ENCODE measurements at places on chromosomes 5 and 9.

- DNase-seq, result no peak
These were observed 275.9 kb upstream of the ZNF462 start for GRCh38 chr9:106587042-106587441.

DNA sequence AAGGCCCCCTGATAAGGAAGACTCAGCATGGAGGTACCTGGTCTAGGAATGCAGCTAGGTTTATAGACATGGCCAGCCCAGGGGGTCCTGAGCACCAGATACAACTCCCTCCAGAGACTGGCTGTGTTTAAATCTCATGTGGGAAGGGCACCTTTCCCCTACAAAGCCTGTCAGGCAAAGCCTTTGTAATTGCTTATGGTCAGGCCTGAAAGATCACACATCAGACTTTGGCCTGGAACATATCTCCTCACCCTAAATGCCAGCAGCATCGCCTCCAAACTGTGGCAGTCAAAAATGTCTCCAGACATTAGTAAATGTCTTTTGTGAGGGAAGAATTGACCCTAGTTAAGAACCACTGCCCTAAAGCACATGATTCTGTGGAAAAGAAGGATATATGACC lies 51.6 kb upstream of the MACIR start:
- no peak for DNase-seq

DNA sequence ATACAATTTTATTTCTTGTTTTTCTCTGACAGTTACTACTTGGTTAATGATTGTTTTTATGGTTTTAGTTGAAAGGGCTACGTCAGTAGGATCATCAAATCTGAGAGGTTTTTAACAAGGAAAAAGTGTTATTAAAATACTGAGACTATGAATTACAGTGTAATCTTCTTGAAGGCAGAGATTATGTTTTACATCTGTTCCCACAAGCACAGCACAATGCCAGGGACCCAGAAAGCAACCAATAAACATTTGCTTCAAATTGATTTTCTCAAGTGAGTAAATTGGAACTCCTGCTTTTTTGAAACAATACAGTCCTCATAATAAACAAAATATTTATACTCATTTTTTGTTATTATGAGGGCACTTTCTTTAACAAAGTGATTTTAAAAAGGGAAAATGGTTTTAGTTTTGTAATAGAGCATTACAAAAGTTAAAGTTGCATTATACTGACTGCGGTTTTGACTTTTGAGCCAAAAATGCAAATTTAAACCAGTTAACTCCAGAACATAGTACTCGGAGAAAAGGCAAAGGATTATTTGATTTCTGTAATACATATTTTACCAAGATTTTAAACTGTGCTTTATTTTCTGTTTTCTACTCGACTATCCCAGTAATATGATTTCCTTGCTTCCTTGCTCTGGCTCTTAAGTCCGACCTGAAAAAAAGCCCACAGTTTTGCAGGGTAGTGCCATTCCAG lies 176.9 kb downstream of the GDNF start:
- DNase-seq, result no peak

GRCh38 chr9:111992523-111992922 lies 95.9 kb downstream of the UGCG start:
- peak; percentile 78 for DNase-seq

DNA sequence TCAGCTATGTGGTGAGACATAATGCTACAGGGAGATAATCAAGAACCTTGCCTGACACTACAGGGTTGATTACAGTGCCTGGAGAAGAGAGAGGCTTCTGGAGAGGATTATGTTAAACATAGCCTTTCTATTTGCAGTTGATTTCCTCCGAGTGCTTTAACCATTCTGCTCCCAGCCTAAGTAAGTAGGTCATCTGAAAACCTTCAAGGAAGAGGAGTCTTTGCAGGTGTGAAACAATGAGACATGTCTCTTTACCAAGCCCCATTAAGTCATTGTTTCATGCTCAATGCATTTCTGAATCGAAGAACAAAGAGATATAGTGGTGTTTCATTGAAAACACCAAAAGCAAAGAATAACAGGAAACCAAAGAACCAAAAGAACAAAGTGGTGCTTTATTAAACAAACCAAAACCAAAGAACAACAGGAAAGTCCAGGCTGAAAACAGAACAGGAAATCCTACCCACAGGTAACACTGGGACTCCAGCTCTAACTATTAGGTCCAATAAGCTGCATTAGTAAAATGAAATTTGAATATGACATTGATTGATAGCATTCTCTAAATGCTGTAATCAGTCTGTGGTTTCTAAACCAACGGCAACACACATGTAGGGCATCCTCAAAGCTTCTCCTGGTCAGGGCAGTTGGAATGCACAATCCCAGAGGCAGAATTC lies 113.3 kb upstream of the SPATA31D4 start:
- DNase-seq, result no peak

DNA sequence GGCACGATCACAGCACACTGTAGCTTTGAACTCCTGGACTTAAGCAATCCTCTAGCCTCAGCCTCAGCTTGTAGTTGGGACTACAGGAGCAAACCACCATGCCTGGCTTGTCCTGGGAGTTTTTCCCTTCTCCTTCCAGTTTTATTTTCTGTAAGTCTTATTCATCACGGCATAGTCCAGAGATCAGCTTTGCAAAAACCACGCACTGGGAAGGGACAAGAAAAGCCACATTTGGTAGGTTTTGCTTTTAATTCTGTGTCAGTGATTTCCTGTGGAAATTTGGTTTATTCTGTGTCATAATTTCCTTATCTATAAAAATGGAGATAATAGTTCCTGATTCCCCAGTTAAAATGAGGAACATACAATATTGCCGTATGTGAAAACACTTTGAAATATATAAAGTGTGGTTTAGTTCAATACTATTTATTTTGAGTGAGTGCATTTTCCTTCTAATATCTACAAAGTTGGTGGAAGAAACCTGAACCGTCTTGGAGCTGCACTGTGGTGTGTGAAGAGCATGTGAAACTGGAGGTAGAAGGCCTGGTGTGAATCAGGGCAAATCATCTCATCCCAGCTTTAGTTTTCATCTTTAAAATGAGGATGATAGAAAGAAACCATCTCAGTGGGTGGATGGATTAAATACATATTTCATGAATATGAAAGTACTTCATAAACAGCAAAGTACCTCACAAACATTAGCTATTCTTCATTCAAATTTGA lies 92.8 kb upstream of the ELL2 start:
- no peak for DNase-seq

Data from activated CD4-positive, alpha-beta T cell treated with anti-CD3 and anti-CD28 coated beads, Interleukin-10, Interleukin-2, amounts not matched to agents 100 ng/mL and 50 ng/mL, durations not matched to agents 16 hours and 8 hours (primary cell).